Activated CD4-positive, CD25-positive, alpha-beta regulatory T cell (primary cell): ENCODE measurements at places on chromosomes 2 and 18.

DNA sequence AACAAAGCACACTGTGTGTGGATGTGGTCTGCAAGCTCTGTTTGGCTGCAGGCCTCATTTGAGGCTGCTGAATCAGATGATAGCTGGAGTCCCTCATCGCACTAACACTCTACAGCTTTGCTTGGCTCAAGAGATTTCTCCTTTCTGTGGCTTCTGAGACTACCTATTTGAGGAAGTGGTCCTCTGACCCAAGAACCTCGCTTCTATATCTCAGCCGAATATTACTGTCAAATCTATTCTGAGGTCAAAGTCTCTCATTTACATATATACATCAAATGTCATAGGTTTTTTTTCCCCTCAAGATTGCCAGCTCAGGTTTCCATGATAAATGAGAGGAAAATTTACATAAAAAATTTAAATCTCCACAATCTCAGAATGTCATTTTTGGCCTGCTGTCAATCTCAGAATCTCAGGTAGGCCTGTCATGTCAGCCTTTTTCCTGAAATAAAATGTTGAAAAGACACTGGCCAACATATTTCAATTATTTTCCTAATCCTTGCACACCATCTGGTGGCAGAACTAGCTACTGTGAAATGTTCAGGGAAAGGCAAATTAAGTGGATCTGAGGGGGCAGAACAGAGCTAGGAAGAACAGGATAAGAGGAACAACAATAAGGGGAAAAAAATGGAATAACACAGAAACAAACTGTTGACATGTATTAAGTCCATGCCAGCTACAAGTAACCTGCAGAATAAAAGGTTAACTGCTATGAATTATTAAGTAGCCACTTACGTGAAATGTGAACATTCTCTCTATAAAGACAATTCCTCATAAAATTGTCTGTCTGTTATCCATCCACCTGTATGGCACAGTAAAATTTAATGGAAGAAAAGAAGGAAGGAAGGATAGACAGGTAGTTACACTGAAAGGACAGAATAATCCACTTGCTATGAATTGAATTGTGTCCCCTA is 39.3 kb downstream of the AP1S3 start:
- DNase-seq, result no peak

- no peak for DNase-seq
These were observed 19.8 kb downstream of the CMPK2 start for GRCh38 chr2:6845903-6846302.

DNA sequence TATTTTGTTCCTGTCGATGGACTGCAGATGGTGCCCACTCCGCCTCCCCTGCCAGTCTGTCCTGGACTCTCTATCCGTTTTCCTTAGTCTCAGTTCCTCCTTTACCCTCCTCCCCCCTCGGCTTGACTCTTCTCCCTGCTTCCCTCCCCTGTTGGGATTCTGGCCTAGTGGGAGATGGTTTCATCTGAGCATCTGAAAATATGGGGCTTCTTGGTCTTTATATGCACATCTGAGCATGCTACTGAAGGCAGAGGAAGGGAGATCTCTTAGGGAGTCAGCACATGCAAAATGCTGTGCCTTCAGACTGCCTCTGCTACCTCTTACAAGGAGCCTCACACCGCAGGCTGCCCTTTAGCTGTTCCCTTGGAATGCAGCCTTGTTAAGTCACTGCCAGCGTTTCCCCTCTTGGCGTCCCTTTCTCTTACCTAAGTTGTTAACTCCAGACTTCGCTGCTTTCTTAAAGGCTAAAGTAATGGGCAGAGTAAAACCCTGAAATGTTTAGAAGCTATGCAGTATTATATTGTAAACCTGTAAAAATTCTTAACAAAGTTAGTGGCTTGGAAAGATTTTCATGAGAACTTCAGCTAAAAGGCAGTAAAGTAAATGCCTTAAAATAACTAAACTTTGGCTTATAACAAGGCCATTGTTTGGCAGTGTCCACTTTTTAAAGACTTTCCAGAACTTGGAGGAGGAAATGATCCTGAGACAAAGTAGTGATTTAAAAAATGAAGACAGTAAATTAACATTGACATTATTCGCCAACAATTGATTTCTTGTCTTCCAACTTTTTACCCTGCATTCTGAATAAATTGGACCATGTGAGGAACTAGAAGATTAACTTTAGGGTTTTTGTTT is 49.8 kb downstream of the LDLRAD4 start:
- no peak for DNase-seq

- DNase-seq, result no peak
These were observed 87.8 kb upstream of the UPP2 start for GRCh38 chr2:158013891-158014290.

- DNase-seq, result no peak
These were observed 18.6 kb downstream of the ZBTB14 start for GRCh38 chr18:5276947-5277346.

- DNase-seq, result no peak
These were observed 38.5 kb downstream of the HPCAL1 start for GRCh38 chr2:10341193-10341592.

GRCh38 chr2:70009762-70010575 is 48.5 kb upstream of the ASPRV1 start:
- DNase-seq, result no peak

GRCh38 chr18:75207310-75208154 is 1.4 kb downstream of the PTGR3 start:
- DNase-seq, result peak; percentile 27

DNA sequence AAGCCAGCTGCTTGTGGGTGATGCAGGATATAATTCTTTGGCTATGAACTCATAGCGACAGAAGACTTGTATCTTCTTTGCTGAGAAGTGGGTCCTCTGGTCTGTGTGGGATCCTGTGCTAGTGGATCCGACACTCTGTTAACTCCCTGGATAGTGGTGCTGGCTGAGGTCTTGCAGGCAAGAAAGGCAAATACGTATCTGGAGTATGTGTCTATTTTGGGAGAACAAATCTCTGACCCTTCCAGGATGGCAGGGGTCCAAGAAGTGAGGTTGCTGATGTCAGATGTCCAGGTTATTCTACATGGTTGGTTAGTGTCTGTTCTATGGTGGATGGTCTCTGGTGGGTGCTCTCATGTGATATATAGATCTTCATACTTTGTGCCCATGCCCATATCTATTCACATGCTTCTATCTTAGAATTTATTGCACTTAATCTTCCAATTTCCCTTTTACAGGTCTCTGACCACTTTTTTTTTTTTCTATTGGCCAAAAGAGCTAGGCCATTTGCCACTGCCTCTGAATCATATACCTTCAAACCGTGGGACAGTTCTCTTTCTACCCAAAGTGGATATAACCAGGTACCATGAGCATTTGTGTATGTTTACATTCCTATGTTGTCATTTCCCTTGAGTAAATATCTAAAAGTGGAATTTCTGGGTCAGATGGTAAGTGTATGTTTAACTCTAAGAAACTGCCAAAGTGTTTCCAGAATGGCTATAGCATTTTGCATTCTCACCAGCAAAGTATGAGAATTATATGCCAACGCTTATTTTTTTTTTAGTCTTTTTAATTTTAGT is 45.1 kb upstream of the RBMS1 start:
- DNase-seq, result no peak

DNA sequence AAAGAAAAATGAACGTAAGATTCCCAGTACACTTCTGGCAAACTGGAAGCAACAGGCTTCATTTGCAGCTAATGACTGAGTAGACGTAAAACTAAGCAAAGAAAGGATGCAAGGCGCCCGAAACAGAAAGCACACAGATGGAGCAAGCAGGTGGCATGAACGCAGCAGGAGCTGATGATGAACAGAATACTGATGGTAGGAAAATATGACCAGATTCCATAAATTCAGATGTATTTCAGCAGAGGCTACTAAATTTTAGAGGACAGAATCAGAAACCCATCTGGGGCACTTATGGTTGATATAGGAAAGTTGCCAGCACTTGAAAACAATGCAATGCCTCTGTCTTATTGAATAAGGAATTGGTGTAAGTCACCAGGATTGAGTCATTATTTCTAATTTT is 658.7 kb upstream of the LINC00305 start:
- DNase-seq, result no peak

DNA sequence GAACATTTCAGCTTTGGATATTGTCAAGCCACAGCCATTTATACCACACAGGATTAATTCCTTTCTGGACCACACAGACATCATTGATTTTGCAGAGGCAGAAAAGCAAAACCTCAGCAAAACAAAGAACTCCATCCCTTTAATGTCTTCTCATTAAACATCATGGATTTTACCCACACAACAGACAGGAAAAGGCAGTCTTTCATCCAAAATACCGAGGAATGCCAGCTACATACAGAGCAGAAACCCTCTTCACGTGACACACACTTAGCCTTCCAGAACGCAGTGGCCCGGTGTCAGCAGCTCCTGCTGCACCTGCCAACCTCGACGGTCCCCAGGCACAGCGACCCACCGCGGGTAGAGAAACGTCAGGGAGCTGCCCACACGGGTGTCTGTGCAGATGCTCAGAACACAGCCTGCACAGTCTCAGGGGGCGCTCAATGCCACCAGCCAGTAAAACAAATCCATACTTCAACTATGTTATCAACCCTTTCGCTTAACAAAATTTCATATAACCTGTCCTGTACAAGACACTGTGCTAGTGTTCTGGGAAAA is 304.5 kb downstream of the EIPR1 start:
- no peak for DNase-seq

GRCh38 chr2:45117383-45117782 is 108.1 kb upstream of the SIX2 start:
- DNase-seq, result no peak

DNA sequence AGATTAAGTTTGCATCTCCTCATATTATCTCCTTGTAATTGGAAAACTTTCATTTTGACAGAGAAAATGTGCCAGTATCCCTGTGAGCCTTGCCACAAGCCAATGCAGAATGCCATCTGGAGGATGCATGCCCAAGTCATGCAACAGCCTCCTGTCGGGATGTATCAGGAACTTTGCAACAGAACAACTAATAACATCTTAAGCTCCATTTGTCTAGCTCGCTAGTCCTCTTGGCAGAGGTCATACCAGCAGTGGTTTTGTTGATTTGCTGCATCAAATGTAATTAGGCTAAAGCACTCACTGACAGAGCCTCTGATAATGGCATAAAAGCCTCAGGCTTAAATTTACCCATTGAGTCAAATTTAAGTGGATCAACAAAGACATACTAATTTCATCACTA is 125.8 kb downstream of the UBE2E3 start:
- DNase-seq, result no peak

DNA sequence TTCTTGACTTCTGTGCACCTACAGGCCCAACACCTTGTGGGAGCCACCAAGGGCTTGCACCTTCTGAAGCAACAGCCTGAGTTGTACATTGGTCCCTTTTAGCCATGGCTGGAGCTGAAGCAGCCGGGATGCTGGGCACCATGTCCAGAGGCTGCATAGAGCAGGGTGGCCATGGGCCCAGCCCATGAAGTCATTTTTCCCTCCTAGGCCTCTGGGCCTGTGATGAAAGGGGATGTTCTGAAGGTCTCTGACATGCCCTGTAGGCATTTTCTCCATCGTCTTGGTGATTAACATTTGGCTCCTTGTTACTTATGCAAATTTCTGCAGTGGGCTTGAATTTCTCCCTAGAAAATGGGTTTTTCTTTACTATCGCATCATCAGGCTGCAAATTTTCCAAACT is 83.1 kb upstream of the ACVR1 start:
- DNase-seq, result no peak

GRCh38 chr18:70127359-70127758 is 78.1 kb downstream of the RTTN start:
- no peak for DNase-seq

DNA sequence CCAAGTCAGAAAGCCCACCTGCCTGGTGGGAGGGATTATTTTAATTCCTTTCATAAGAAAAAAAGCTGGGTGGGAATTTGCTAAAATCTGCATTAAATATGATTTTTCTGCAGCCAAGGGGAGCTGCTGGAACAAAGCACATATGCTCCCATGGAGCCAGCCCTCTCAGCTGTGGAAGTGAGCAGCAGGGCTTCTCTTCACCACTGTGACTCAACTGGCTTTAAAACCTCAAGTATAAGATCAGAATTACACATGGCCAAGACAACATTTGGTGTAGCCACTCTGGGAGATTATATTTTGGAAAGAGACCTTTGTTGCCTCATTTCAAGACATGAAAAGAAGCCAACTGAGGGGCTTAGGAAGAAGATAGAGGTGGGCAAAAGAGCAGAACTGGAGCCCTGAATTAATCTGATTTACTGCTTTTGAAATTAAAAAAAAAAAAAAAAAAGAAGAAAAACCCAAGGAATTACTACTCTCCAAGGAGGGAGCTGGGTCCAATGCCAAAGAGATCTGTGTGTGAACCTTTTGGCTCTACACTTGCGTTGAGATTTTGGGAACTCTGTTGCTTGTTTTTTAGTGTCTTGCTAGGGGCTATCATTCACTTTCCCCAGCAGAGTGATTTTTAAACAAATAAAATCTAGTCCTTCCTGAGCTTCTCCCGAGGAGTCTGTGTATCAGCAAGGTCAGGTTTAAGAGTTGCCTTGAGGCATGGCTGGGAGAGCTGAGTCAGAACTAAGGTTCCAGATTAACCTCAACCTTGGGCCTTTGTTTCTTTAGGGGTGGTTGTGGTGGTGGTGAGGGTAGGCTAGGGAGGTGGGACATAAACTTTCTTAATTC is 6.0 kb downstream of the LHCGR start:
- DNase-seq, result no peak

DNA sequence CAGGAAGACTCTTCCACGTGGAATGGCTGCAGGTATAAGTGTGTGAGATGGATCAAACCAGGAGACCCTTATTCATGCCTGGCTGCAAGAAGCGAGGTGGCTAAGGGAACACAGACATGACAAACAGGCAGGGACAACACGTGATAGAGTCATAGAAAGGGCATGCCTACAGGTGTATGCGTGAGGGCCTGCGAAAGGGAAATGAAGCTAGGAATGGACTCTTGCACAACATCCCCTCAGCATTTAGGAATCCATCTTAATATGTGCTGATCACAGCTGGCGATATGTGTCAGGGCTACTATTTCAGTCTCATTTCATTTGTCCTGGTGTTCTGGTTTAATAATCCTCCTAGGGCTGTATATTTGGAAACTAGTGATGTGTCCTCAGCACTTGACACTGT is 291.2 kb downstream of the MYT1L start:
- DNase-seq, result no peak

GRCh38 chr18:57792631-57793301 is 10.3 kb downstream of the ATP8B1 start:
- DNase-seq, result no peak

GRCh38 chr2:52345082-52345481 is 1313.2 kb upstream of the NRXN1 start:
- no peak for DNase-seq

DNA sequence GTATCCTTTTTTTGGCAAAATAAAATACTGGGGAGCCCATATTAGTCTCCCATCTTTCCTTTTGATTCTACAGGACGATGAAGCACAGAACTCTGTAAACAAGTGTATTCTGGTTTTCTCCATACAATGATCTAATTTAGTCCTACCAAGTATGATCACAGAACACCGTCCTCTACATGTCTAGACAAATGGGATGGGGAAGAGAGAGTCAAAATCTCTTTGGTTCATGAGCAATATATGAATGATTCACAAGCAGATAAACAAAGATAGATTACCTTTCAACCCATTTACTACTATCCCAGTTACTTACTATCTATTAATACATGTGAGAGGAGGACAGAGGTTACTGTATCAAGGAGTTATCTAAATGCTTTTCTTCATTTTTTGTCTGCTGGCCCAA is 352.4 kb upstream of the ACVR2A start:
- no peak for DNase-seq
